Tibial artery (tissue), 4 donors: ENCODE measurements at places on chromosomes 1 and 21.

DNA sequence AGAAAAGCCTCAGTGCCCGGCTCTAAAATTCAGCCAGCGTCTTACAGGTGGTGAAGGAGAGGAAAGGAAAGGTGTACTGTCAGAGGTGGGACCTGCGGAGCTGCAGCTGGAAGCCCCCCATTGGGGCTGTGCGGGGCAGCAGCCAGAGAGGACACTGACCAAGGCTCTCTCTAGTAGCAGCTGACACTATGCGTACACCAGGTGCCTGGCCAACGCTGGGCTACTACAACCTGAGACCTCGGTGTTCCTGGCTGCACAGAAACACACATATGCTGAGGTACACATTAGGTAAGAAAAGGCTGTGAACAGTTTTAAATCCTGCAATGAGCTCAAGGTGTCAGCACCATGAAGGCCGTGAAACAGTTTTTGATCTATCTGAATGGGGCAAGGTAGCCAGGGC, 55.5 kb upstream of the EDN2 start:
- peak; percentile 39 for DNase-seq

GRCh38 chr1:178121883-178122282, 28.0 kb downstream of the RASAL2 start:
- no peak for DNase-seq

DNA sequence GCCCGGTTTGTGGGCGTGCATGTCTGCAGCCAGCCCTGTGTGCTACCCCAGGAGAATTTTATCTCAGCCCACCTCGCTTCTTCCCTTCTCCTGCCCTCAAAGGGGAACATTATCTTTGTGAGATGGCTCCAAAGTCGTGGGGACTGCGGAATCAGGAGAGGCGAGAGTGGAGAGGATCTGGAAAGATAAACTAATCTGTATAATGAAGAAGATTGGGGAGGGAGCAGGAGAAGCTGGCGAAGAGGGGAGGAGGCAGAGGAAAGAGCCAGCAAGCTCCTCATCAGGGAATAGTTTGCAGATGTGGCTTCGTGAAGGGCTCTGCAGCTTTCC, 310.3 kb downstream of the MATN1 start:
- DNase-seq, result no peak

- no peak for DNase-seq
Measured at GRCh38 chr1:45400049-45400448, 59.8 kb upstream of the MUTYH start.

DNA sequence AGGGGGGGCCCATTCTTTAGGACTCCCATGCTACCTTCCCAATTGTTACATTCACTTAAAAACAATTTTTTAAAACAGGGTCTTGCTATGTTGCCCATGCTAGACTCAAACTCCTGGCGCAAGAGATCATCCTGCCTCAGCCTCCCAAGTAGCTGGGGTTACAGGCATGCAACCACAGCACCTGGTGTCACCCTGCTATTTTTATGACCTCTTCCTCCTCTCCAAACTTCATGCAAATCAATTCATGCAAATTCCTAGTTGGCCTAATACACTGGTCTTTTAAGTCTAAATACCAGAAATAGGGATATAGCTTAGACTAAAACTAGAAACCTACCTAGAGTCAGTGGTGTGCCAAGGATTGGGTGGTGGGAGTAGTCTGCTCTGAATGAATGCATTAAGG, 30.1 kb downstream of the CDKN2C start:
- DNase-seq, result no peak

- DNase-seq, result no peak
Measured at GRCh38 chr1:108075055-108075454, 110.1 kb upstream of the VAV3 start.

DNA sequence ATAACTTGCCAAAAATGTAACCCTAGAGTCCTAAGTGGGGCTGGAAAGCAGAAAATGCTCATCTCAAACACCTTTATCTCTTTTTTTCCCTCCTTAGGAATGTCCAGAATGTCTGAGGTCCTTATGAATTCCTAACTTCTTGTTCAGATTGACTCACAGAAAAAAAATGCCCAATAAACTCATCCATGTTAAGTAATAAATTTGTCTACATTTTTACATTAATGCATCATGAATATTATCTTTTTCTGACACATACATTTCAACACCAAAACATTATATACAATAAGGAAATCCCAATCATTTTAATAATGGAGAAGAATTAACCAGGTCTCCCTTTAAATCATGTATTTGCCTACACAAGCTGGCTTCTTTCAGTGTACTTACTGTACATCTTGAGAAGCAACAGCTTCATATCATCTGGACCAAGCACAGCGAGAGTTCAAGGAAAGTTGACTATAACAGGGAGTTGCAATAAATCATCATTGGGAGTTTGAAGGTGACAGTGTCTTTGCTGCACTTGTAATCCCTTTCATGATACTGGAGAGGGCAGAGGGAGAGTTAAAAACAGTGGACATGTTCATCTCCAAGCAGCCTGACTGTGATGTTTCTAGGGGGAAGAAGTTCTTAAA, 565.2 kb downstream of the LTN1 start:
- no peak for DNase-seq

GRCh38 chr1:9639227-9639626, 12.3 kb upstream of the PIK3CD start:
- no peak for DNase-seq

DNA sequence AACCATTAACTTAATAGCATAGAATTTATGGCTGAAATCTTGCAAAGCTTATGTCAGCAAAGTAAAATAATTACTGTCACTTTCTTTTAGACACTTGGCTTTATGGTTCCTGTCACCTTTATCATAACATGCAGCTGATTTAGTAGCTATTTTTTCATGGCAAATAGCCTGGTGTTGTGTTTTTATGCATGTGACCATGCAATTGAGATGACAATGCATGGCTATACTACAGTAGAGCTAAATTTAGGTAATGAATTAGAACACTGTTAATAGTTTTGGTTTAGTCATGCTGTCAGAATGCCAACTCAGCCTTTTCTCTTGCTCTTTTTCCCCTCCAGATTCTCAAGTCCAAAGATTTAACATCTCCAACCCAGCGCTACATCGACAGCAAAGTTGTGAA, 88.6 kb downstream of the TGFB2 start:
- DNase-seq, result no peak
